ENCODE measurements at places on chromosomes 2 and 18. TPM values are rescaled to one million over a fixed set of nuclear protein-coding genes. Genes with fewer than 3 reads are reported as not detected.

GRCh38 chr18:47928466-47928865 is 2.0 kb downstream of the SMAD2 start:
- DNase-seq, result no peak

DNA sequence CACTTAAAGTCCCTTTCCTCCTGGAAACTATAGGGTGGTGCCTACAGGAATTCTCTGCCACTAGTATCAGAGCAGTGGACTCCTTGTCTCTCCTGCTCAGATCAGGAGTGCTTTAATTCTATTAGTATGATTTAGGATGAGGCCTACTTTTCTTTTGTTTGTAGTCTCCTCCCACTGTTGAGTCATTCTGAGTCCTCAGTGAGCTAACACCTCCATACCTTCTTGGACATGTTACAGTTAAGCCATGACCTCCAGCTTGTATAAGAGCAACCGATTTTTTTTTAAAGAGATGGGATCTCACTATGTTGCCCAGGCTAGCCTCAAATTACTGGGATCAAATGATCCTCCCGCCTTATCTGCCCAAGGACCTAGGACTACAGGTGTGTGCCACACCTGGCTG is 48.7 kb upstream of the OTOF start:
- no peak for DNase-seq

DNA sequence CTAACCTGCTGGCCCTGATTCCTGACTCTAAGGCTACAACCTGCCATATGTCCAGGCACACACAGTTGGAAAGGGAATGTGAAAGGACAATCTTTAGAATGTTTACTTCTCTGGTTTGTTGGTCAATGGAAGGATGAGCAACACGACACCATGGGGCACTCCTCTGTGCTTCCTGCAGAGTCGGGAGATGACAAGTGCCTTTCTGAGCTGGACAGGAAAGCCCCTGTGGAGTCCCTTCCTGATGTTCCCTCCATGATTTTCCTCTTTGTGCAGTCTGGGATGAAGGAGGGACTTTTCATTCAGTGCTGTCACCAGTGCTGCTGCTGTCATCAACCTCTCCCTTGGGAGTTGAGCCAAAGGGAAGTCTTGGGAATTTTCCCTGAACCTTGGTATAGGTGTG is 22.6 kb upstream of the SERPINB7 start:
- no peak for DNase-seq

GRCh38 chr2:158795195-158795924 is at the start of gene DAPL1:
TSS of gene DAPL1 (plus strand) at chr2:158795317. CDS start at chr2:158795373, 56 bp downstream.
- no peak for DNase-seq

- DNase-seq, result no peak
Observed at GRCh38 chr2:75595541-75596395, 35.0 kb upstream of the EVA1A start.

DNA sequence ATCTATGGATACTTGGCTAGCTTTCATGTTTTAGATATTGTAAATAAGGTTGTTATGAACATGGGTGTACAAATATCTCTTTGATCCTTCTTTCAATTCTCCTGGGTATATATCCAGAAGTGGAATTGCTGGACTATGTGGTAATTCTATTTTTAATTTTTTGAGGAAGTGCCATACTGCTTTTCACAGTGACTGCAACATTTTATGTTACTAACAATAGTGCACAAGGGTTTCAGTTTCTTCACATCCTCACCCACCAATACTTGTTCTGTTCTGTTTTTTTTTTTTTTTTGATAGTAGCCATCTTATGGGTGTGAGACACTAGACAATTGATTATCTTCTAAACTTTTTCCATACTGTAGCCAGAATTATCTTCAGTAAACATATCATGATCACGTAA is 17.3 kb upstream of the NEUROD1 start:
- no peak for DNase-seq

DNA sequence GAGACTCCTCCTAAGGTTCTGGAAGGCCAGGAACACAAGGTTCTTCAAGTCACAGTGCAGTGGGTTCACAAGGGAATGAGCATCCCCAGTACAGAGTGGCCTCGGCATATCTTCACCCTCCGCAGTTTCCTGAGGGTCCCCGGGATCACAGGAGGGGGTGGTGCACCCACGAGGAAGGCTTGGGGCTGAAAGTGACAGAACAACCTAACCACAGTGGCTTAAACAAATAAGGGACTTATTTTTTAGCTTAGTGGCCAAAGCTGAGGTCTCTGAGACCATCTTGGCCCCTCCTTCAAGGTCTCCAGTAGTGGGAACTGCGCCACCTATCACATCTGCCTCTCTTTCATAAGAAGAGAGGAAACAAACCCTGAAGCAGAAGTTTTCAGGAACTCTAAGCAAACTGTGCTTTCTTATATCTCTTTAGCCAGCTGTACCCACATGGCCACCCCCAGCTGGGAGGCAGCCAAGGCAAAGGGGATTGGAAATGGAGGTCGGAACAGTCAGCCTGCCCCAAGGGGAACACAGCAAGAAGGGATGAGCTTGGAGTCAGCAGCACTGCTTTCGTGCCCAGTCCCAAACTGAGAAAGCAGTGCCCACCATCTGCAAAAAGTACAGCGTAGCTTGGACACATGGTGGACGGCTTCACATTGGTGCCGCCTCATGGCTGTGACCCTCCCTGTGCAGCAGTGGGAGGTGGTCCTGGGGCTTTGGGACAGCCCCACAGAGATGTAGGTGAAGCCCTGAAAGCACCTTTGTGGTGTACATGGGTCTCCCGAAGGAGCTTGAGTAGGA is 260.0 kb upstream of the ID2 start:
- DNase-seq, result no peak

The C1QL2 gene
- polyA plus RNA-seq, result 0.04 TPM

The RTP5 gene
- polyA plus RNA-seq, result 0.06 TPM
